ENCODE measurements at places on chromosomes 2 and 18.

DNA sequence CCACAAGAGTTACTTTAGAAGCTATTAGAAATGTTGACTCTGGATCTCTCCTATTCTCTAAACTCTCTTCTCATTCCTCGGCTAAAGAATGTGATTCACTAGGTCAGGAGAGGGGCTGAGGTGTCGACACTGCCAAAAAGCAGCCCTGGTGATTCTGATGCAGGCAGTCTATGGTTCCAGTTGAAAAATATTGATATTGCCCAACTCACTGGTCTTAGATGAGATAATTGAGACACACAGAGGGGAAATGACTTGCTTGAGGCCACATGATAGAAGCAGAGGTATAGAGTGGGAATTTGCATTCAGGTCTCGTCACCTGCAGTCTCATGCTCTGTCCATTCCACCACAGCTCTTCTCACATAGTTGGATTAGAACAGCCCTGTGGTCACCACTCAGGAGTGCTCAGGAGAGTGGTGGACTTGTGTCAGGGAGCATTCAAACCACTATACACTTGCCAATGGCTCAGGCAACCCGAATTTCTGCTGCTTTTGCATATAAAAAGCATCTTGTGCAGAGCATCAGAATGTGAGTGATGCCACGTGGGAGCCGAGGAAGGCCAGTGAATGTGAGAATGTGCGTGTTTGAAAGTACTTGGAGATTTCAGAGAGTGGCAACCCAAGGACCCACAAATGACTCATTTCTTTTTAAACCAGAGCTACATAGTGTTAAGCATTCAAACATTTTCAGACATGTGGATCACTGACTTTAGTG is 65.1 kb upstream of the CTLA4 start:
- DNase-seq = no peak

DNA sequence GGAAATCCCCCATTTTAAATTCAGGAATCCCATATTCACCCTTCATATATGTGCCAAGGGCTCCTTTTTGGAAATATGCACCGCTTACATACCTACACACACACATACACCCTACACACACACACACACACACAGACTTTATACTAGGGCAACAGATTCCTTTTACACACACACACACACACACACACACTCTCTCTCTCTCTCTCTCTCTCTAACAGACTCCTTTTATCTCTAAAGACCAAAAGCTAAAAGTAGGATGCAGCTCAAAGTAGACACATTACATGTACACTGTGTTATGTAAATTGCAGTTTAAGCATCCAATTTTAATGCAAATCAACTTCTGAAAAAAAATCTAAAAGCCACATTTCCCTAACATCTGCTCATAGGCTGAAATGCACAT is 130.9 kb upstream of the CAPN13 start:
- no peak for DNase-seq

DNA sequence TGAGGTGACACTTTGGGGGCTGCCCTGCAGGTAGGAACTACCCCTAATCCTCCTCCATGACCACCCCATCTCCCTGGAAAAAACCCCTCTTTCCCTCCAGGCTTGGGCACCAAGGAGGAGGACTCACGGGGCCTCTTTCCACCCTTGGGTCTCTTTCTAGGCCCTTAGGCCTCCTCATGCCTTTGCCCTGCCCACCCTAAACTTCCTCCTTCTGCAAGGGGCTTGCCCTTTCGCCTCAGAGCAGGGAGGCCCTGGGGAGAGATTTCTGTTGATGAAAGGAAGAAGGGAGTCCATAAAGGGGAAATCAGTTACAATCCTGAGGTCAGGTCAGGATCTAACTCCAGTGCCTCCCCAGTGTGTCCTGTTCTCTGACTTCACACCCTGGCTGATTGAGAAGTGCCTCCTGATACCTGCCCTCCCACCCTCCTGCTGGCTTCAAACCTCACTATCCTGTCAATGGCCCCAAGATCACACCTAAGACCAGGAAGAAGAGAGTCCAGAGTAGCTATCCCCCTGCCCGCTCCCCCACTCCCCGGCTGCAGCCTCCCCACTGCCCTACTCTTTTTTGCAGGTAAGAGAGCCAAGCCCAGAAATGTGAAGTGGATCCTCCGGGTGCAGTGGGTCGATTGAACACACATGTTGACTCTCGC is 16.7 kb upstream of the TNS1 start:
- no peak for DNase-seq

GRCh38 chr2:241803387-241804325 is 5.3 kb upstream of the NEU4 start:
- no peak for DNase-seq

GRCh38 chr2:86831537-86831936 is 30.1 kb downstream of the CD8B start:
- DNase-seq = no peak
